SK-N-SH (cell line): ENCODE measurements at places on chromosomes 5 and 9. TPM values are rescaled to one million over a fixed set of nuclear protein-coding genes. Genes with fewer than 3 reads are reported as not detected.

- no peaks in the 10 kb centered on the region for H3K36me3 ChIP-seq
- no peaks in the 10 kb centered on the region for H3K27me3 ChIP-seq
- no peak for DNase-seq
- H3K4me1 ChIP-seq, result no peaks in the 10 kb centered on the region
These were observed 1786.8 kb upstream of the ACO1 start for GRCh38 chr9:30597608-30598007.

The UNC13B gene
- 8.1 and 9.8 TPM in 2 replicates for polyA plus RNA-seq

The ISL1 gene
- polyA plus RNA-seq, result 15.2 and 15.5 TPM in 2 replicates

GRCh38 chr5:43171926-43172325 lies 20.1 kb upstream of the NIM1K start:
- no peaks in the 10 kb centered on the region for H3K4me1 ChIP-seq
- no peak overlapping the region for H3K27ac ChIP-seq
- H3K4me3 ChIP-seq, result no peak overlapping the region

DNA sequence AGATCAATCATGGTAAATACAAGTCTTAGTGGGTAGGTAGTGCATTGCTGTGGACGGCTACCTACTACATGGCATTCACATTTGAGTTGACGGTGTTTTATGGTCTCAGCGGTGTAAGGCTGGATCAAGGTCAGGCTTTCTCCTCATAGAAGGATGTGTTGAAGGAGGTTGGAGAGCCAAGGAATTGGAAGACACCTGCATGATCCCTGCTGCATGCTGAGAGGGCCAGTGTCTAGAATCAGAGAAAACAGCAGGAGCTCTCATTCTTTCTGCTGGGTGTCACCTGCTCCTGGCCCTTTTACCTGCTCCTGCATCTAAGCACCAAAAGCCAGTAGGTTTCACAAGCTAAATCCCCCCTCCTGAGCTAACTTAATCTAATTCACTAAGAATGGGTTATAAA lies 88.2 kb downstream of the RGS7BP start:
- H3K27ac ChIP-seq, result no peak overlapping the region
- no peaks in the 10 kb centered on the region for H3K36me3 ChIP-seq
- no peaks in the 10 kb centered on the region for H3K4me1 ChIP-seq
- no peak overlapping the region for H3K4me3 ChIP-seq
- DNase-seq, result no peak
- H3K27me3 ChIP-seq, result peaks cover 6% of the 10 kb centered on the region; the same call in 1 of the 2 replicates
